Mesothelial cell of epicardium (in vitro differentiated cells): ENCODE measurements at places on chromosomes 2 and 18. TPM values are rescaled to one million over a fixed set of nuclear protein-coding genes. Genes with fewer than 3 reads are reported as not detected.
A peak's percentile ranks its signal among the peaks of the same experiment; 100 is the strongest.

G6PC2 gene
- not detected in 3 replicates for total RNA-seq

PARD6G gene
- total RNA-seq: 25.5 to 30.8 TPM (median 30.7 TPM) in 3 replicates

OXER1 gene
- 6.9 to 7.5 TPM (median 7.2 TPM) in 3 replicates for total RNA-seq

RASGRP3 gene
- total RNA-seq: 0.58 to 0.75 TPM (median 0.66 TPM) in 3 replicates

RBM44 gene
- total RNA-seq: 0.60 to 0.72 TPM (median 0.69 TPM) in 3 replicates

TUBA3E gene
- not detected in 3 replicates for total RNA-seq

YWHAQ gene
- 240 to 248 TPM (median 248 TPM) in 3 replicates for total RNA-seq

GYPC gene
- 39.4 to 41.4 TPM (median 39.7 TPM) in 3 replicates for total RNA-seq

GRCh38 chr18:59148192-59148591, 8.5 kb downstream of the SEC11C start:
- peaks cover 4% of the 10 kb centered on the region for H3K36me3 ChIP-seq
- no peaks in the 10 kb centered on the region for H3K4me1 ChIP-seq
- no peaks in the 10 kb centered on the region for H3K27me3 ChIP-seq
- no peak for DNase-seq

DNA sequence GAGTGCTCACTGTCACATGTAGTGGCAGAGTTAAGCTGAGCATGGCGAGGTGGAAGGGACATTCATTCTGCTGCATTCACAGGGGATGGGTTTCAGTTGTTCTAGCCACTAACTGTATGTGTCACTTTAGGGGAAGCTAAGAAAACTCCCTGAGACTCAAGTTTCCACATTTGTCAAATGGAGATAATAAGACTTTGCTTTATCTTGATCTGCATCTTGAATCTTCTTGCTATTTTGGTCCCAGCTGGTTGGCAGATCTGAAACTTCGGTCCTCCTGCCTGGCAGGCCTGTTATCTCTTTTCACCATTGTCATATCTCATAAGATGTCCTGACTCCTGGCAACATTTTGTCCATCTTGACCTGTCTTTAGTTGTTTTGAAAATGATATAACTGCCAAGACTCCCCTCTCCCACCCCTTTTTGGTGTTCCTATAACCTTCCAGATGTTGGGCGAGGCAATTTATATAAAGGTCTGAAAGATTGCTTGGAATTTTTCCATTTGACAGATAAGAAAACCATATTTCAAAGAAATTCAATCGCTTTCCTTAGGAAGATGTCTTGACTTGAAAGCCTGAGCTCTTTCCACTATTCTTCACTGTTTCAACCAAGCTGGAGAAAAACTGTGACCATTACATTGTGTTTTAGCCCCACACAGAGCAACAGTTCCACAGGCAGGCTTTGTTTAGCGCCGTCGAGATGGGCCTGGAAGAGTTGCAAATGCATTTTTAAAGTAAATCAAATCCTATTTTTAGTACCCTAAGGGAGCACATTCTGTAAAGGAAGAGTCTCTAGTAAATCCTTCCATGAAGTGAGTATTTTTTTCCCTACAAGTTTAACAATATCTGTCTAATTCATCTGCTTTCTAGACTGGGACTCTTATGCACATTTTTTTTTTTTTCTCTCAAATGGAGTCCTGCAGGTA, 33.4 kb downstream of the MYCN start:
- H3K4me1 ChIP-seq: peaks cover 37% of the 10 kb centered on the region
- no peaks in the 10 kb centered on the region for H3K36me3 ChIP-seq
- H3K27ac ChIP-seq: peak overlapping the region; percentile 38
- H3K4me3 ChIP-seq: no peak overlapping the region

DNA sequence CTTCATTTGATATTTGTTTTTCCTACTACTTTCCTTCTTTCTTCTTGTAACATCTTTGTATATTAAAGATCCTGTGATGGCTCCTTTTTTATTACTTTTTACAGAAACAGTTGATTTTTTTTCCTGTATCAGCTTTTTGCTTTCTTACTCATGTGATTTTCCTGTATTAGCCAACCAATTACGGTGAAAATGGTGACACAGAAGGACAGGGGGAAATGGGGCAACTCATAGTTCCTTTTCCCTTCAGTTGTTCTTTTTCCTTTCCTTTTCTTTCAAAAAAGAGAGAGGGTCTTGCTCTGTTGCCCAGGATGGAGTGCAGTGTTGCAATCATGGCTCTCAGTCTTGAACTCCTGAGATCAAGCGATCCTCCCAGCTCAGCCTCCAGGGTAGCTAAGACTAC, 117.8 kb downstream of the ATL2 start:
- no peak for DNase-seq
- H3K27ac ChIP-seq: no peak overlapping the region
- no peak overlapping the region for H3K4me3 ChIP-seq

DNA sequence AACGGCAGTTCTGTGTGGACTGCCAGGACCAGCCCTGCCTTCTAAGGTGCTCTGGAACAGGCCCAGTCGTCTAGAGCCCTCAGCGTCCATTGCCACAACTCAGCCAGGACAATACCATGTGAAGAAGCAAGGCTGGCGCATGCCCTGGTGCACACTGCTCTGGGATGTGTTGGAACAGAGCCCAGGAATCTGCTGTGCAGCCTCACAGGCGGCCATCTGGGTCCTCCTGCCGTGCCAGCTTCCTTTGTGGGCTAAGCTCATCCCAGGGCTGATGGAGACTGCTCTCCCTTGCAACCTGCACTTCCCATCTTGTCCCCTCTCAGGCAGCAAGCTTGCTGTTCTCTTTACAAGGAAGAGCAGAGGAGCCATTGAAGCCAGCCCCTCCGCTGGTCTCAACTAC, 246.4 kb upstream of the PXDN start:
- H3K27ac ChIP-seq: no peak overlapping the region
- H3K4me1 ChIP-seq: no peaks in the 10 kb centered on the region
- no peaks in the 10 kb centered on the region for H3K36me3 ChIP-seq

- no peak within 1 kb of the TSS for H3K4me3 ChIP-seq
- peaks cover 33% of the 10 kb centered on the region for H3K27me3 ChIP-seq
- peak; percentile 76 for DNase-seq
These were observed at the start of gene SCG2 for GRCh38 chr2:223601932-223602666. Gene SCG2 (minus strand): TSS chr2:223602361. CDS start chr2:223599282, 3,079 bp downstream.

DNA sequence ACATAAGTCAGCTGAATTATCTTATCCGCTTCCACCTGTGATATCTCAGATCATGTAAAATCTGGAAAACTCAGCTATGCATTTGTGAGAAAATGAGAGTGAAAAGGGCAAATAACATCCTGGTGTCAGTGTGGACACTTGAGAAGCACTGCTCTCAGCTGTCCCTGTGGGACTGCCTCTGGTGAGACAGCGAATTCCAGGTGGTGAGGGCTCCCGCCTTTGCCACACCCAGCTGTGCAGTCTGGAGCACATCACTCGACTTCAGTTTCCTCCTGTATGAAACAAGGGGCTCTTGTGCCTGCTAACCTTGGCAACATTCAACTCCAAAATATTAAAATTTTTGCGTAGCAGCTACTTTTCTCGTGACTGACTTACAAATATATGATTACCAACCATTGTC, 194.9 kb upstream of the BOD1L2 start:
- DNase-seq: no peak
- no peak overlapping the region for H3K4me3 ChIP-seq
- no peak overlapping the region for H3K27ac ChIP-seq
- H3K36me3 ChIP-seq: no peaks in the 10 kb centered on the region
- H3K27me3 ChIP-seq: no peaks in the 10 kb centered on the region
- peaks cover 8% of the 10 kb centered on the region for H3K4me1 ChIP-seq

GRCh38 chr2:234970099-234970440, 18.3 kb downstream of the SH3BP4 start:
- H3K36me3 ChIP-seq: peaks cover 8% of the 10 kb centered on the region
- H3K27ac ChIP-seq: peak overlapping the region; percentile 11
- no peak for DNase-seq
- no peaks in the 10 kb centered on the region for H3K27me3 ChIP-seq
- H3K4me1 ChIP-seq: peaks cover 44% of the 10 kb centered on the region

GRCh38 chr18:61064911-61065310, 268.3 kb upstream of the CDH20 start:
- peaks cover 4% of the 10 kb centered on the region for H3K27me3 ChIP-seq
- no peak overlapping the region for H3K27ac ChIP-seq
- H3K4me1 ChIP-seq: no peaks in the 10 kb centered on the region
- H3K4me3 ChIP-seq: no peak overlapping the region
- no peak for DNase-seq

DNA sequence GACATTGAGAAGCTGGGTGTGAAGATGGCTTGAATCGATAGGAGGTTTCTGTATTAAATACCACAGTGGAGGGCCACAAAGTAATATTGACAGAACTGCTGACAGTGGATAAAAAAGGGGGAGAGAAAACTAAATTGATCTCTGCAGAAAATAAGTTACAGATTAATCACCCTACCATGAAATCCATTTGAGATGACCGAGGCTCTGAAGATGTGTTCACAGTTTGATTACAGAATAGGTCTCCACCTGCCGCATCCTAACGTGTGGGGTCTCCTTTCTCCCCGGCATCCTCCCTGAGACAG, 165.6 kb downstream of the EIPR1 start:
- no peaks in the 10 kb centered on the region for H3K27me3 ChIP-seq
- H3K4me1 ChIP-seq: no peaks in the 10 kb centered on the region
- no peak overlapping the region for H3K4me3 ChIP-seq

DNA sequence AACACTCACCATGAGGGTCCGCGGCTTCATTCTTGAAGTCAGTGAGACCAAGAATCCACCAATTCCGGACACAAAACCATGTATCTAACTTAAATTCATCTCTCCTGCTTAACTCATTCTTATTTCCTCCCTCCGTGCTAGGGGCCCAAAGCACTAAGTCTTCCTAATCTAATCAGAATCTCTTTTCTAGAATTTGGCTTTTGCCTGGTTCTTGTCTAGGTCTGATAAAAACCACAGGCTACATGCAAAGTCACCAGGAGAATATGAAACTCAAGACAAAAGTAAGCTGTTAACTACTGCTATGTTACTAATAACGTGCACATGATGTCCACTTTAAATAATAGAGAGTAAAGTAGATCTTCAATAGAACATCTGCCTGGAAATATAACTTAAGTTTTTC, 69.9 kb downstream of the TRIP12 start:
- H3K4me1 ChIP-seq: peaks cover 19% of the 10 kb centered on the region
- H3K36me3 ChIP-seq: peaks cover 24% of the 10 kb centered on the region
- H3K27ac ChIP-seq: no peak overlapping the region
- H3K4me3 ChIP-seq: no peak overlapping the region
